ENCODE measurements at places on chromosomes 1 and 21.

DNA sequence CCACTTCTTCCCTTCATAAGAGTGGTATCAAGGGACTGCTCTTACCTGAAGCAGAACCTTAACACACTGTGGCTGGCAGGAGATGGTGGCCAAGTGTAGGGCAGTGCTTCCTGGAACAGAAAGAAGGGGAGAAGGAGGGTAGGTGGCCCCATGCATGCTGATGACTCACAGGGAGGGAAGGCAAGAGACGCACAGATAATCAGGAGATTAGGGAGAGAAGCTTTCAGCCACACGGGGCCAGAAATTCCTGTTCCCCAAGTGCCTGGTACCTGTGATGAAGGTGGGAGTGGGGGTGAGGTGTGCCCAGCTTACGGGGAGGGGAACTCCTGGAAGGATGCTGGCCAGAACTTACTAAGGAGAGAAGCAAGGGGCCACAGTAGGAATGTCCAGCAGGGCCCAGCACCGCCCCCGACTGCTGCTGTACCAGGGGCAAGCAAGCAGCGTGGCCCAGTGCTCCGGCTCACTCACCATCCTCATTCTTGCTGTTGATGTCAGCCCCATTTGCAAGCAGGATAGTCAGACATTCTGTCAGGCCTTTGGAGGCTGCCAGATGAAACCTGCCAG, 7.7 kb downstream of the ANKRD35 start:
- no peak for DNase-seq

- no peak for DNase-seq
These were observed 19.7 kb downstream of the BCAR3 start for GRCh38 chr1:93661829-93662474.

GRCh38 chr1:171600862-171601261, 21.2 kb upstream of the MYOCOS start:
- no peak for DNase-seq

DNA sequence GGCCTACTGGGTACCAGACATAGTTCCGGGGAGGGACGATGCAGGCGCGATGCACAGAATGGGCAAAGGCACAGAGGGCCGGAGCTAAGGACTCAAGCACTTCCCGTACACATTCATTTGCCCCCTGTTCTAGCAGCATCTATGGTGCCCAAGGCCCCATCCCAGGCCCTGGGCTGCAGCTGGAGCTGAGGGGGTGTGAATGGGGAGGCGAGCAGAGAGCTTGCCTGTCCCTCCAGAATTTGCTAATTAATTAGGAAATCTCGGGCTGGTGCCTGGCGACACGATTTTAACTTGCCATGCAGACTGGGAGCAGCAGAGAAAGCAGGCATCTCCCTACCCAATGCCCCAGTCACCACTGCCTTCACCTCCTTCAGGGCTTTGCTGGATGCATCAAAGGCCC, 35.9 kb downstream of the EPHA2 start:
- no peak for DNase-seq

DNA sequence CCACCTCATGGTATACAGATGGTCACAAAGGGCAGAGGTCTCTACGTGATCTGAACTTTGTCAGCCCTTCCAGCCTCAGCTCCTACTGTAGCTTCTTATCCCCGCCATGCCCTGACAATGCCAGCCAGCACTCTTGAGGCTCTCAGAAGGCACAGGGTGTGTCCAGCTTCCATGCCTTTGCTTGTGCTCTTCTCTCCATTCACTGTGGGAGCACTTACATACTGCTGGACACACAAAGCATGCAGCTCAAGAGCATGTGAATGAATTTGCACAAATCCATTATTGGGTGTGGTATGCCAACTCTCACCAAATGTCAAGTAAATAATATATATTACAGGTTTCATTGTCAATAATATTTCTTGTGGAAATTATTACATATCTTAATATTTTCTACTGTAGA, 36.4 kb upstream of the MAP10 start:
- DNase-seq: no peak

- DNase-seq: no peak
These were observed 9.1 kb upstream of the IER5 start for GRCh38 chr1:181079382-181079781.

- no peak for DNase-seq
These were observed 14.5 kb downstream of the MYBPH start for GRCh38 chr1:203161175-203161574.

DNA sequence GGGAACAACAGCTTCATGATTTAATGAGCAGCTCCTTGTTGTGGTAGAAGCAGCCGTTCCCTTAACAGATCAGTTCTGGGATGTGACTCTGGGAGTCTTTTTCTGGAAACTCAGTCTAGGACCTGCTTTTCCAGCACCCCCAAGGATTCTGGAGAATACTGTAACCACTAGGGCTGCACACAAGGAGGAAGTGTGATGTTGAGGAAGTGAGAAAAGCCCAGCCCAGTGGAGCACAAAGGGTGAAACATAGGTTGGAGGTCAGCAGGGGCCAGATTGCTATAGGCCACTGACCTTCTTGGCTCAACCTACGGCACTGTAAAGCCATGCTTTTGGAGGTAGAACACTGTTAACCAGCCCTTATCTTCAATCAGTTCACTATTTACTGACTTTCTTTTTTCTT, 10.1 kb upstream of the PLA2G5 start:
- no peak for DNase-seq
